Activated CD4-positive, alpha-beta T cell treated with anti-CD3 and anti-CD28 coated beads, Interleukin-2, Interleukin-4, amounts not matched to agents 100 ng/mL and 50 ng/mL, durations not matched to agents 16 hours and 8 hours (primary cell): ENCODE measurements at places on chromosomes 6 and 20.

DNA sequence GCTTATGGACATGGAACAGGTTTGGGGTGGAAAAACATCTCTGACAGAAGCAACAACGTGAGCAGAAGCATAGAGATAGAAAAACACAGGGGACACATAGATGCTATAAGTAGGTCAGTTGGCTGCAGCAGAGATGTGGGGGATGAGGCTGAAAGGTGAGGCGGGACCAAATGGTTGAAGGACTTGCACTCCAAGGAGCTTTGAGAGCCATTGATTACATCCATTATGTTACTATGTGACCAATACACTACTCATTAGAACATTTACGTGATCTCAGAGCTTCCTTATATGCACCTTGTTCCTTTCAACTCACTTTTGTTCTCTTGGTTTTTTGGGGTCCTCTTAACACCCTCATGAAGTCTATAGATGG lies 47.9 kb upstream of the TTPAL start:
- no peak for DNase-seq

DNA sequence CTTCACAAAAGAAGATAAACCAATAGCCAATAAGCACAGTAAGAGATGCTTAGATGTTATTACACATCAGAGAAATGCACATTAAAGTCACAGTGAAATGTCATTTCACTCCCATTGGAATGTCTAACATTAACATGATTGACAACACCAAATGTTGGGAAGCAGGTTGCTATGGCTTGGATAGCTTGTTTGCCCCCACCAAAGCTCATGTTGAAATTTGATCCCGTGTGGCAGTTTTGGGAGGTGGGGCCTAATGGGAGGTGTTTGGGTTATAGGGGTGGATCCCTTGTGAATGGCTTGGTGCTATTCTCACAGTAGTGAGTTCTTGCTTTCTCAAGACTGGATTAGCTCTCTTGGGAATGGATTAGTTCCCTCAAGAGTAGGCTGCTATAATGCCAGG lies 44.8 kb downstream of the MRAP2 start:
- DNase-seq = no peak

GRCh38 chr20:23369072-23369823 lies 7.3 kb downstream of the GZF1 start:
- no peak for DNase-seq

DNA sequence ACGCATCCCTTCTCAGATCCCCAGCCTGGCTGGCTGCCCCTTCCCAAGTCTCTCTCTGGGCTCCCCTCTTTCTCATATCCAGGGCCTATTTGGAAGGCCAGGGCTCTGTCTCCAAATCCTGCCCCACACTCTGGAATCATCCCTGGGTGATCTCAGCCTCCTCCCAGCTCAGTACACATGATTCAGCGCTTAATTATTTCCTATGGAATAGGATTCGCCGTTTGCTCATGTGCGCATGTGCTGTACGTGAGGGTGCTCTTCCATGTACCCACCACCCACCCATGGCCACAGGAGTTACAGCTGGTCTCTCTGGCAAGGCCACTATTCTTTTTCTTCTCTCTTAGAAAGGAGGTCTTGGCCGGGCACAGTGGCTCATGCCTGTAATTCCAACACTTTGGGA lies 81.7 kb upstream of the FOXP4 start:
- DNase-seq = no peak

DNA sequence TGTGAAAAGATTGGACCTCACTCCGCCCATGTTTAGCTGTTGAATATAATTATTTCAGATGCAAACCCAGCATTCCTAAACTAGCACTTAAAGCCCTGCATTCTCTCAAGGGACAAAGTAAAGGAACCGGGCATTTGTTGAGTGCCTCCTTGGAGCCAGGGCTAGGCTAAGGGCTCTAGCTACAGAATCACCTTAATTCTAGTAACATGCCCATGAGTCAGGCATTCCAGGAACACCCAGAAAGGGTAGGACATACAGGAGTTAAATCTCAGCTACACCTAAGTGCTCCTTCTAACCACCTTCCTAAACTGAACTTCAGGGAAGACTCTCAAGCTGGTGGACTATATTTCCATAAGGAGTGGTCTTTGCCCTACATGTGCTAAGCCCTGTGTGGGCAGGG lies 89.4 kb downstream of the SLC24A3 start:
- no peak for DNase-seq

DNA sequence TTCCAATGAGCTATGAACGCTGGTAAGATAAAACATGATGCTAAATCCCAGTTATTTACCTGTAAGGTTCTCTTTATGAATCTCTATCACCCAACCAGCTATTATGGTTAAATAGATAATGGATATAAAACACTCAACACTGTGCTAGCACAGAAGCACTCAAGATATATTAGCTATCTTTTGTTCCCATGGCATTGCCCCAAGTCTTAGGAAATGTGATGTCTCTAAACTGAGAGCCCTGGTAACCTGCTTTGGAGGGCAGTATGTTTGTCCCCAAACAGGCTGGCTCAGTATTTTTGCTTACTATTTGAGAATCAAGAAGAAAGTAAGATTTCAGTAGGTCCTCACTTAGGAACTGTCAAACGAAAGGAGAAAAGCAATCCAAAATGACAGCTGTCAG lies 90.5 kb downstream of the BTBD9 start:
- DNase-seq = no peak

DNA sequence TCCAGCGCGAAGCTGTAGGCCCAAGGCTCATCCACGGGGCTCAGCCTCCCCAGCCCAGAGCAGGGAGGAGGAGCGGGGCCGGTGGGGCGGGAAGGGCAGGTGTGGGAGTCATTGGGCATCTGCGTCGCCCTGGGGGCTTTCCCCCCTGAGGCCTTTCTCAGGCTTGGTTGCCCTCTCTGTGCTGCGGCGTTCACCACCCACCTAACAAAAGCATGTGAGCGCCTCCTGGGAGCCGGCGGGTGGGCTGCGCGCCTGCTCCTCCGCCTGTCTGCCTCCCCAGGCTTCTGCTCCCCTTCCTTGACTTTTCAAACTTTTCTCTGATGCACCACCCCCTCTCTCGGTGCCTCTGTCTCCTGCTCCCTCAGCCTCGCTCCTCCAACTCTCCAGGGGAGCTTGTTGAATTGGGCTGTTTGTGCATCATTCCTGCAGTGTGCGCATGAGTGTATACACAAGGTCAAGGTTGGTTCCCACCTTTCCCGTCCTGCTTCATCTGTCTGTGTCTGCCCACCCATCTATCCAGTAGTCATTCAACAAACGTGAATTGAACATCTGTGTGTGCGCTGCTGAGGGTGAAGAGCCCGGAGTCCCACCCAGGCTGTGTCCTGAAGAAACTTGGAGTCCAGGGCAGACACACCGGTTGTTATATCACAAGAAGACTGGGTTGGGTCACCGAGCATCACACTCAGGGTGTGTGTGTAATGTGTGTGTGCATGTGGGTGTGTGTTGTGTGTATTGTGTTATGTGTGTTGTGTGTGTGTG lies 82.4 kb upstream of the NNAT start:
- DNase-seq = no peak

DNA sequence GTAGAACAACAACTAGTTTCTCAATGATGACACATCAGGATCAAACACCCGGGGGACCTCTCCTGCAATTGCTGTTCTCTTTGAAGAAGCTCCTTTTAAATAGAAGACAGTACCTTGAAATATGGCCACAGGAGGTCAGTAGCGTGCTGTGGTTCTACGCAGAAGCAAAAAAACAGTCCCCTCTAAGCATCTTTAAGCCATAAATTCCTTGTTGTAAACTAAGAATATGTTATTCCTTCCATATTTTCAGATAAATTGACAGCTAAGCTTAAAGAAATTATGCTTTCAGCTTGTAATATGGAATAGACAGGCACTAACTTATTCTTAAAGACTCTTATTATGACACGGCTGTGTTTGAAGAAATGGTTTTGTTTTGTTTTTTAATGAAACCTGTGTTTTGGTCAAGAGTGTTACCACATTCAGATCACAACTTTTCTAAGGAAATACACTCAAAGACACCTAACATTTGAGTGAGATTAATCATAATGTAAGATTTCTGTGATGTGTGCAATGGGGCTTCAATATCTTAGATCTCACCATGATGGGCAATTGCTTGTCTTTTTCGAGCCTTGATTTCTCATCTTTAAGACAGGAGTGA lies 49.7 kb upstream of the IL20RA start:
- peak; percentile 71 for DNase-seq

- DNase-seq = no peak
Measured at GRCh38 chr6:163695414-163695864, 280.9 kb downstream of the QKI start.

- no peak for DNase-seq
Measured at GRCh38 chr6:4797587-4797986, 21.4 kb downstream of the CDYL start.

- DNase-seq = peak; percentile 18
Measured at GRCh38 chr6:166907373-166907841, 48.9 kb downstream of the RNASET2 start.

GRCh38 chr6:143823548-143823947 lies 19.6 kb upstream of the LTV1 start:
- DNase-seq = no peak

DNA sequence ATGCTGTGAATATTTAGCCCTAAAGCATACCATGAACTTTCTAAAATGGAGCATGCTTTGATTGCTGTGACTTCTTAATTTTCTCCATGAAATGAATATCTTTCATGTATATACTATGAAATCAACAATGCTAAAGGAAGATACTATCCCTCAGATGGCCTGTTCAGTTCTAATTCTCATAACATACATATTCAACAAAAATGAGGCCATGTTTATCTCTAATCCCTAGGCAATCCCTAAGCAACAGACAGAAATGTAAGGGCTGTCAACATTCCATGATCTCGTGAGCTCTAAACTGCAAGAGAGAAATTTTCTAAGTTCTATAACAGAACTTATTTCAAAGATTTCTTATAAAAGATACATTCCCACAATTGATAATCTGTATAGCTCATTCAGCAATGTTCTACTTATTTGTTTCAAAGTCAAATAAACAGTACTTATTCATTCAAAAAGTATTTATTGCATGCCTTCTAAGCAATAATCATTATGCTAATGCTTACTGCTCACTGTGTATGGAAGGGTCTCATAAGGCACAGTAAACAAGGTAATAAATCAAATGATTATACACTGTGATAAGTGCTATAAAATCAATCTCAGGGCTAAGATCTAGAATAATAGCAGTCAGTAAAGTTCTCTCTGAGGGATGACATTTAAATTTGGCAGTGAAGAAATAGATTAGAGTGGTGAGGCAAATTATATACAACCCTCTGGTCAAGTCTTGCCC lies 492.9 kb downstream of the PHF3 start:
- DNase-seq = no peak

- no peak for DNase-seq
Measured at GRCh38 chr20:50515471-50516106, 5.4 kb downstream of the PTPN1 start.

- no peak for DNase-seq
Measured at GRCh38 chr6:44778513-44778912, 391.0 kb downstream of the CDC5L start.

DNA sequence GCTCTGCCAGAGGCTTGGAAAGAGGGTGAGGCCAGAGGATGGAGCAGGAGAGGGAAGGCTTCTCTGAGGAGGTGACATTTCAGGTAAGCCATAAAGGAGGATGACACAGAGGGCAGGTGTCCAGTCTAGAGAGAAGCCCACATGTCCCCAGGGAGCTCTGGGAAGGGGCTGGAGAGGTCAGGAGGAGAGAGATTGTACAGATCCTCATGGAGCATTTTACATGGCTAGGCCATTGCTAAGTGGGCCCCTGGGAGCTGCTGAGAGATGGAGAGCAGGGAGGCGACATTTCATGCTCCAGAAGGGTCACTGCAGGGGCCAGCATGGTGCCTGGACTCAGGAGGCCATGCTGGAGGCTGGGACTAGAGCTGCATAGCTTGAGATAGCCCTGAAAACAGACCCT lies 124.5 kb downstream of the TOX2 start:
- no peak for DNase-seq

GRCh38 chr6:139161817-139162284 lies 27.0 kb downstream of the HECA start:
- DNase-seq = peak; percentile 90

DNA sequence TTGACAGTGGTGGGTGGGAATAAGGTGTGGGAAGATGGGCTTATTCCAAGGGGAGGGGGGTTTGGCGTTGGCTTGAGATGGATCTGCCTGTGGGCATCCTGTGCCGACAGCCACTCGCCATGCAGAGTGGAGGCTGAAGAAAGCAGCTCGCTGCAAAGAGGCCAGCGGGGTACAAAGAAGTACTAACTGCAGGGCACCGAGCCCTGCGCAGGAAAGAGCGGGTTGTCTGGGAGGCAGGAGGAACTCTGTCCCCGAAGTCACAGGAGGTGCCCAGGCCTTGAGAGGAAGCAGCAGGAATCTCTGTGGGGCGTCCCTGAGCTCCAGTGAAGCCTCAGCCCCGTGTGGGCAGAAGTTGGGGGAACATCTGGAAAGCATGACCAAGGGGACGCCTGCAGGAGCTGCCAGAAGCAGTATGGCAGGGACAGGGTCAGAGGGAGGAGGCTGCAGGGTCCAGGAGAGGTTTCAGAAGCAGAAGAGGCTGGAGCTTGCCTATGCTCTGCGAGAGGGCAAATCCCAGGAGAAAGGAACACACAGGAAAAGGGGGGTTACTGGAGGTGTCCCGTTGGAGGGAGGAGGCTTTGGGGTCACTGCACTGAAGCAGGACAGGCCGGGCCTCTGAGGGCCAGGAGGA lies 77.2 kb downstream of the THBS2 start:
- no peak for DNase-seq

- no peak for DNase-seq
Measured at GRCh38 chr6:126625019-126625418, 285.1 kb downstream of the CENPW start.

DNA sequence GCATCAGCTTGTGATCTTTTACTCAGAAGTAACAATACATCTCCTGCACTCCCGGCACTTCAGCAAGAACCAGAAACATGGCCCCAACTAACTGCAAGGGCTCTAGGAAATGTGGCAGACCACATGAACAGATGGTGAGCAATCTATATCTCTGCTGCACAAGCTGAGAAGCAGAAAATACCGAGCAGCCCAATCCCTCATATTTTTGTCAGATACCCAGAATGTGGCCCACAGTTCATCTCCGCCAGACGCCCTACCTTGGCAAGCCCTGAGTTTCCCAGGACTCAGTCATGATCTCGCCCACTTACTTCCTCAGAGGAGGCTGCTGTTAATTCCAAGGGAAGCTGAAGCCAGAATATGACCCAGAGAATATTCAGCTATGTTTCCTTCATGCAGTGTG lies 63.1 kb upstream of the PHACTR1 start:
- DNase-seq = no peak

DNA sequence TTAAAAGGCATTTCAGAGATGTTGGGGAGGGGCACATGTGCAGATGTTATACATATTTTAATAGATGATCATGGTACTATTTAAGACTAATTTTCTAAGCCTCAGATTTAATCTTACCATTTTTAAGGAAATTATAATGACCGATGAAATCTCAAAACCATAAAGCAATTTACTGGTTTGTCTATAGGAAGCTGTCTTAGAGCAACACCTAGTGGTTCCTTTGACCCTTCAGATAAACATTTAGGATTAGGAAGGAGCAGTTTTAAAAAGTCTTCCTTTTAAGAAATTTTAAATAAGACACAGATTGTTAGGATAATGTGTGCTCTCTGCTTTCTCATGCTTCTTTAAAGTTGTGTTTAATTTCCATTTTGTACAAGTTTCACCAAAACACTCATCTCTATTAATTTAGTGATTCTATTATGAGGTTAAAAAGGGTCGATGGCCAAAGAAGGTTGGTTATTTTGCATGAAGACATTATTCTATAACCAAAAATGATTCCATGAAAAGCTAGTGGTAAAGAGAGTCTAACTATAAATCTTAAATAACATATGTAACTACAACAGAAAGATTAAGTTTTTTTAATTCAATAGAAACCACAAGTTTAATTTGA lies 376.4 kb downstream of the HACE1 start:
- DNase-seq = no peak

- DNase-seq = no peak
Measured at GRCh38 chr20:44518248-44518647, 3.6 kb downstream of the SERINC3 start.

GRCh38 chr20:47304287-47304686 lies 52.2 kb downstream of the ZMYND8 start:
- DNase-seq = no peak
